Endothelial cell of coronary artery (primary cell): ENCODE measurements at places on chromosomes 5 and 9. TPM values are rescaled to one million over a fixed set of nuclear protein-coding genes. Genes with fewer than 3 reads are reported as not detected.

DBH gene
- not detected in 2 replicates for total RNA-seq

WNK2 gene
- not detected in 2 replicates for total RNA-seq

PPP1R26 gene
- total RNA-seq, result 14.8 and 19.1 TPM in 2 replicates

PAEP gene
- not detected in 2 replicates for total RNA-seq

FBP1 gene
- 0.38 and 2.5 TPM in 2 replicates for total RNA-seq

STKLD1 gene
- 0.36 and 0.47 TPM in 2 replicates for total RNA-seq

ARSK gene
- 7.3 and 14.2 TPM in 2 replicates for total RNA-seq

MLANA gene
- total RNA-seq, result not detected in 2 replicates

SOHLH1 gene
- 0.09 TPM in 1 of 2 replicates, not detected in the other for total RNA-seq

FOXD4 gene
- 0.09 and 0.19 TPM in 2 replicates for total RNA-seq

SIL1 gene
- total RNA-seq, result 53.6 and 71.0 TPM in 2 replicates

TTC16 gene
- not detected in 2 replicates for total RNA-seq

NDOR1 gene
- 2.7 and 3.7 TPM in 2 replicates for total RNA-seq

PRELID2 gene
- total RNA-seq, result 27.3 and 45.0 TPM in 2 replicates

SPATA31E1 gene
- total RNA-seq, result not detected in 2 replicates

NINJ1 gene
- 28.2 and 30.6 TPM in 2 replicates for total RNA-seq

PIP5KL1 gene
- total RNA-seq, result 0.18 and 1.0 TPM in 2 replicates

ASB6 gene
- total RNA-seq, result 11.1 and 14.0 TPM in 2 replicates

THBS4 gene
- total RNA-seq, result under 0.01 and 0.09 TPM in 2 replicates

OLFM1 gene
- 0.18 and 0.56 TPM in 2 replicates for total RNA-seq

FOXD4L5 gene
- 0.09 TPM in 2 replicates for total RNA-seq

RASEF gene
- under 0.01 and 0.09 TPM in 2 replicates for total RNA-seq

INIP gene
- total RNA-seq, result 13.6 and 15.3 TPM in 2 replicates

ANKRD33B gene
- total RNA-seq, result 3.4 and 7.3 TPM in 2 replicates

LRRC26 gene
- not detected in 2 replicates for total RNA-seq

NR5A1 gene
- not detected in 2 replicates for total RNA-seq

REXO4 gene
- total RNA-seq, result 20.2 and 23.5 TPM in 2 replicates

TMEM252 gene
- total RNA-seq, result not detected in 2 replicates

KCNV2 gene
- total RNA-seq, result not detected in 2 replicates

CD274 gene
- 17.7 and 55.0 TPM in 2 replicates for total RNA-seq

SV2C gene
- total RNA-seq, result not detected in 2 replicates

PHF24 gene
- not detected in 2 replicates for total RNA-seq

N4BP3 gene
- 19.8 and 22.8 TPM in 2 replicates for total RNA-seq

EPB41L4B gene
- total RNA-seq, result 1.2 and 1.3 TPM in 2 replicates

IFNA21 gene
- not detected in 2 replicates for total RNA-seq

GRIA1 gene
- under 0.01 TPM in 1 of 2 replicates, not detected in the other for total RNA-seq
